Upper lobe of left lung (tissue), 6 donors: ENCODE measurements at places on chromosomes 2 and 18. TPM values are rescaled to one million over a fixed set of nuclear protein-coding genes. Genes with fewer than 3 reads are reported as not detected.

Gene SLC16A14
- 0.61 TPM for total RNA-seq

Gene LDLRAD4
- 25.1 TPM for total RNA-seq

GRCh38 chr18:8607776-8608742 is 1.2 kb upstream of the RAB12 start:
- no peaks in the 10 kb centered on the region for H3K36me3 ChIP-seq
- peak overlapping the region; percentile 86 for H3K4me3 ChIP-seq
- no peak for DNase-seq
- H3K4me1 ChIP-seq = peaks cover 40% of the 10 kb centered on the region

DNA sequence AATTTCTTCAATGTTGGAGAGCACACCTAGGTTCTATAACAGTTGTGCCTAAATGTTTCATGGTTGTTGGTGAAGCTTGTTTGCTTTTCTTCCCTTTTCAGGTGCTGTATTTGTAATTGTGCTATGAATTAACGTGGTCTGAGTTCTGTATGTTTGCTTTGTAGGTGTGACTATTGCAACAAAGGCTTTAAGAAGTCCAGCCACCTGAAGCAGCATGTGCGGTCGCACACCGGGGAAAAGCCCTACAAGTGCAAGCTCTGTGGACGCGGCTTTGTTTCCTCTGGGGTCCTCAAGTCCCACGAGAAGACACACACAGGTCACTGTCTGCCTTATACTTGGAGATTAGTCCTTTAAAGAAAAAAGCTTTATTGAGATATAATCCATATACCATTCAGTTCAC is 91.2 kb downstream of the ZNF236 start:
- H3K4me1 ChIP-seq = no peaks in the 10 kb centered on the region
- no peak for DNase-seq
- H3K36me3 ChIP-seq = peaks cover 33% of the 10 kb centered on the region
- no peaks in the 10 kb centered on the region for H3K27me3 ChIP-seq
- H3K4me3 ChIP-seq = no peak overlapping the region
- no peak overlapping the region for H3K27ac ChIP-seq
